Pericardium fibroblast (primary cell): ENCODE measurements at places on chromosomes 5 and 9. TPM values are rescaled to one million over a fixed set of nuclear protein-coding genes. Genes with fewer than 3 reads are reported as not detected.

Gene WDR38
- not detected in 2 replicates for total RNA-seq

Gene TCF7
- 0.09 and 0.23 TPM in 2 replicates for total RNA-seq

Gene FUT7
- not detected in 2 replicates for total RNA-seq

Gene ZNF366
- 0.51 TPM in 1 of 2 replicates, not detected in the other for total RNA-seq

Gene MPDZ
- 16.9 and 25.4 TPM in 2 replicates for total RNA-seq

Gene PALM2AKAP2
- 1.8 and 1.9 TPM in 2 replicates for total RNA-seq

Gene TEK
- total RNA-seq: 5.1 and 14.2 TPM in 2 replicates

Gene GDA
- total RNA-seq: not detected in 2 replicates

Gene DELE1
- 53.2 and 55.7 TPM in 2 replicates for total RNA-seq

Gene GRXCR2
- total RNA-seq: not detected in 2 replicates

Gene CAVIN4
- total RNA-seq: 0.12 and 1.2 TPM in 2 replicates
